LoVo (cell line): ENCODE measurements at places on chromosomes 3 and 15.

- no peak for DNase-seq
These were observed 47.6 kb upstream of the TSEN2 start for GRCh38 chr3:12436514-12437220.

GRCh38 chr3:66991459-66991858 lies 6.6 kb upstream of the KBTBD8 start:
- peak; percentile 21 for DNase-seq

DNA sequence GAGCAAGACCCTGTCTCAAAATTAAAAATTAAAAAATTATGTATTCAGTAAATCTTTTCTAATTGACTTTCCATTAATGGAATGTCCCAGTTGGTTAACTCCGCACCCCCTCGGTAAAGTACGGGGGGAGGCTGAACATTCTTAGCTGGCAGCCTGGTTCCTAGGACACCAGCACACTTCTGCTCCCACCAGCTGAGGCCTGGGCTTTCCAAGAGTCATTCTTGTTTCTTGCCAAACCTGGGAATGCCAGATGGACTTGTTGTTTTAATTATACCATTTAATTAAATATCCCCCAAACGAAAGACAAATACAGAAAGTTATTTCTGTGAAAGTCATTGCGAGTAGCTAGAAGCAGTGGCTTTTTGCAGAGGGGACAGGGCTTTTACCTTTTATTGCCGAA lies 179.4 kb downstream of the VGLL4 start:
- no peak for DNase-seq

- no peak for DNase-seq
These were observed 1.5 kb downstream of the ZIC1 start for GRCh38 chr3:147410526-147411237.

DNA sequence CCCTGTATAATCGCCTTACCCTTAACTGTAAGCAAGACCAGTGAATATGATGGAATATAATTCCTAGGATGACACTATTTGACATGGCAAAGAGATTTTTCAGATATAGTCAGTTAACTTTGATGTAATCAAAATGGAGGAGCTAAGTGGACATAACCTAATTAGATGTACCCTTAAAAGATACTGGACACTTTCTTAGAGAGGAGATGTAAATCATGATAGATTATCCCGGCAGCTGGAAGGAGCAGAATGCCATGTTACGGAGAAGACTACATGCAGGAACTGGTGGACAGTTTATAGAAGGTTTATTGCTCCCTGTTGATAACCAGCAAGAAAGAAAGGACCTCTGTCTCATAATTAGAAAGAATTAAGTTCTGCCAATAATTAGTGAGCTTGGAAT lies 1142.9 kb downstream of the SI start:
- DNase-seq = no peak

GRCh38 chr3:186361246-186361761 lies 730 bp downstream of the DGKG start:
- no peak for DNase-seq

- no peak for DNase-seq
These were observed 552.3 kb downstream of the NTRK3 start for GRCh38 chr15:87704276-87704675.

DNA sequence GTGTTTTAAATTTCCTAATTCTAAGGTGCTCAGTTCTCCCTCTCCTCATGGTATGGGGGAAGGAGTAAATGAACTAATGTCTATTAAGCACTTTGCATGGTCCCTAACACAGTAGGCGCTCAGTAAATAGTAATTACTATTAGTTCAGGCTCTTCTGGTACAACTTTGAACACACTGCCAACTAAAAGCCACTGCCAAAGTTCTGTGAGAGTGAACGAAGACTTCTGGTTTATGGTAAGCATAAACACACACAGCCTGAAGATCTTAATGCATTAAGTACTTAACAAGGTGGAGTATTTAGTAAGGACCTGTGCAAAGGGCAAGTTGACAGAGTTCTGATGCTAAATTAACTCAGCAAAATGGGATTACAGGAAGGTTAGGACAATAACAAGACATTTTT lies 24.7 kb downstream of the RARB start:
- DNase-seq = no peak
